ENCODE measurements at places on chromosomes 12 and 14.

DNA sequence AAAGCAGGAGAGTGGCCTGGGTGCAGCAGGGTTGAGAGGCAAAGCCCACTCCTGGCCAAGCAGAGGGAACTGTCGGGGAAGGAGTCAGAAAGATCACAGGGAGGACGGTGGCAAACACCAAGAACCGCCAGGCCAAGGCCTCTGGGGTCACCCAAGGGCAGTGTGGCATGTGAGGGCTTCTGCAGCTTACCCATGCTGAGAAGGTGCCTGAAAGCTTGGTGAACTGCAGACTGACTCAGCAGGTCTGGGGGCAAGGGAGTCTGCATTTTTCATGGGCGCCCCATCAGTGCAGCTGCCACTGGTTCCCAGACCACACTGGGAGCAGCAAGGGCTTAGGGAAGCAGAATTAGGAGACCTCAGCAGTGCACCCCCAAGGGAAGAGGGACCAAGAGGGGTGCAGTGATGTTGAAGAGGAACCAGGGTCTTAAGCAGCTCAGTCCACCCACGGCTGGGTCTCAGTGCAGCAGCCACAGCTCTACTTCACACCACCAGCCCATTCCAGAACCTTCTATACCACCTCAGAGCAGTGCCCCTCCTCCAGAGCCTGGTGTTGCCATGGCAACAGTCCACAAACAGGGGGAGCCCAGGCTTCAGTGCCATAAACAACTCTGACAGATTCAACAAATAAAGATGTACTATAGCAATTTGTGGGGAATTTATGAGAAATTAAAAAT lies 59.4 kb downstream of the ITPK1 start:
- no peak for DNase-seq

- DNase-seq = no peak
Measured at GRCh38 chr14:85380881-85381280, 149.1 kb upstream of the FLRT2 start.

- no peak for DNase-seq
Measured at GRCh38 chr14:88064841-88065240, 59.9 kb downstream of the GPR65 start.

DNA sequence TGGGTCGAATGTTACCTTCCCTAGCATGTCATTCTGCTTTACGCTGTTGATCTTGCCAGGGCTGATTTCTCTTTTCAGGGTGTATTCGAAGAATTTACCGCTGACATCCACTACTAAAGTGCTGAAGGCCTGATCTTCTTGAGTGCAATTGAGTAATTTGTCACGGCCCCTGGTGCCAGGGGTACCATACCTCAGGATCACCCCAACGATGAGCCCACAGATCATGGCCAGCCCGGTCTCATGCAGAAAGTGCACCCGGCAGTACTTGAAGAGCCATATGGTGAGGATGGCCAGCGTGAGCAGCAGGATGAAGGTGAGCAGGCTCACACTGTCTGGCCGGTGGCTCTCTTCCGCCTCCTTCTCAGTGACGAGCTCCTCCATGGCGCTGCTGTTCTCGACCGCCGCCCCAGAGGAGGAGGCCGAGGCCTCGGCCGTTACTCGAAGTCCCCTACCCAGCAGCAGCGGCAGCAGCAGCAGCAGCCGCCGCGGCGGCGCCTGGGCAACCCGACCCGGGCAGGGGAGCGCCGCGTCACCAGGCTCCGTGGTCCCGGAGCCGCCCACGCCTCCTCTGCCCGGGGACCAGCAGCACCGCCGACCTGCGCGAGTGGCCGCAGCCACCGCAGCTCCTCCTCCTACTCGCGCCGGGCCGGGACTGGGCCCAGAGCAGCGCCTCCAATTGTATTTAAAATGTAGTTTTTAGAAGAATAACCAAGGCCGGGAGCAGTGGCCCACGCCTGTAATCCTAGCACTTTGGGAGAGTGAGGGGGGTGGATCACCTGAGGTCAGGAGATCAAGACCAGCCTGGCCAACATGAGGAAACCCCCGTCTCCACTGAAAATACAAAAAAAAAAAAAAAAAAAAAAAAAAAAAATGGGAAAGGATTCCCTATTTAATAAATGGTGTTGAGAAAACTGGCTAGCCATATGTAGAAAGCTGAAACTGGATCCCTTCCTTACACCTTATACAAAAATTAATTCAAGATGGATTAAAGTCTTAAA lies 58.5 kb upstream of the TMPO start:
- no peak for DNase-seq

DNA sequence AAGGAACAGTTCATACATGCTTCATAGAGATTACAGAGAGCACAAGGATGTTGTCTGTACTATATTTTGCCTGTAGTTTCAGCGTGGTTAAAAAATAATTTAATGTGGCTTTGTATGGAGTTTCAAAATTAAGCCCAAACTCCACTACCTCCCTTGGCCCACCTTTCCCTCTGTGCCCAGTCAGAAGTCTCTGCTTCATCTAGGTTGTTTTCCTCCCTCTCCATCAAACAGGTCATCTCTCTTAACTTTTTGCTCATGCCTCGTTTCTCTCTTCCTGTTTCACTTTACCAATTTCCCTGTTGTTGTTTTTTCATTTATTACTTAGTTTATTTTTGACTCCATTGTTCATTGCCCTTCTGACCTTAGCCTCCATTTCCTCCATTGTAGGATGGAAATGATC lies 94.9 kb upstream of the NEDD1 start:
- DNase-seq = no peak

- DNase-seq = no peak
Measured at GRCh38 chr12:132824053-132824452, 4.6 kb downstream of the GOLGA3 start.

- DNase-seq = no peak
Measured at GRCh38 chr14:34569750-34570149, 30.2 kb upstream of the EAPP start.

DNA sequence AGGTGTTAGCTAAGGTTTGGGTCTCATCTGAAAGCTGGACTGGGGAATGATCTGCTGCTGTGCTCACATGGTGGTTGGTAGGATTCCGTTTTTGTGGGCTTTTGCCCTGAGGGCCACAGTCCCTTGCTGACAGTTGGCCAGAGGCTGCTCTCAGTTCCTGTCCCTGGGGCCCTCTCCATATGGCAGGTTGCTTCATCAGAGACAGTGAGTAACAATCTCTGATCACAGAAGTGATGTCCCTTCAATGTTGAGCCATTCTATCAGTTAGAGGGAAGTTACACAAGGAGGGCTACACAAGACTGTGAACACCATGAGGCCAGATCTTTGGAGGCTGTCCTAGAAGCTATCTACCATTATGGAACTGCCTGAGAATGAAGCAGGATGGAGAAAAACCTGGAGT lies 137.2 kb downstream of the AACS start:
- peak; percentile 89 for DNase-seq

- no peak for DNase-seq
Measured at GRCh38 chr14:34064349-34064748, 113.5 kb upstream of the EGLN3 start.

DNA sequence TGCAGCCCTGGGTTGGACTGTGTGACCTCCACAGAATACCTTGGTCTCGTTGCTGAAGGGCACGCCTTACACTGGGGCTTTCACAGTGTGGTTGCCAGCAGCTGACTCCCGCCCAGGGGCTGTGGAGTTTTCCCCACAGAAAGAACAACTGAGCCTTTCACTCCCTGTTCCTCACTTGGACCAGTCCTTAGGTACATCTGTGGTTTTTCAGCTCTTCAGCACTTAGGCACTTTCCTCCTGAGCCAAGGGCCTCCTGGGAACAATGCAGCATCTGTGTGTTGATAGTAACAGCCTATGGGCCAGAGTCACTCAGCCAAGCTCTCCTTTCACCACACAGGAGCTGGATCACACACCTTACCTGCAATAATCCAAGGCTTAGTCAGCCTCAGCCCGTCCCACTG lies 25.0 kb downstream of the ERP27 start:
- no peak for DNase-seq

DNA sequence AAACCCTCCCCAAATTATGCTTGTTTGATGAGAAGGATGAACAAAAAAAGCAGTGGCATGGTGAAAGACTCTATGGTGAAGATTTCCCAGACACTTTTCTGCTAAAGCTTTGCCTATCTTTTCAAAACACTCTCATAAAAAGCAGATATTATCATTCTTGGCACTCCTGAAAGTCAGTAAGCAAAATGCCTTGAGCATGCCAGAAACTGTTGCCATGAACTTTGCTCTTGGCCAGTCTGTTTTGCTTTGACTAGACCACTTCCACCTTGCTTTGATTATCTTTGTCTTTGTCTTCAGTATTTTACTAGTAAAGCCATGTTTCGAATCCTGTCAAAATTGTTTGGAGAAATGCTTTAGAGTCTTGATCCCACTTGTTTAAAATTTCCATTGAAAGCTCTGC lies 110.4 kb downstream of the CNTN1 start:
- DNase-seq = no peak

DNA sequence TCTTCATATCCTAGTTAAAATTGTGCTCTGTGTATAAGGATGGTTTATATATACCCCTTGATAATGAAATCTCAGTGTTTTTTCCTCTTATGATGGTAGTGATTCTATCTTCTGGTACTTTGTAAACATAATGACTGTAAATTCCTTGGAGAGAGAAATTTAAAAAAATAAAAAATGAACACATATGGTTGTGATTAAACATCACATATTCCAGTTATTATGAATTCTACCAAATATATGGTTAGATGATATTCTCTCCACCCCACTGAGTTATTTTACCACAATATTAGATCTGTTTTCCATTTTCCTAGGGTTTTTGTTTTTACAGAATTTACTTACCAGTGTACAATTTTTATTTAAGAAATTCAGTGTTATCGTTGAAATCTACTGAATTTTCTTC lies 481.9 kb upstream of the NOVA1 start:
- no peak for DNase-seq

GRCh38 chr14:100405760-100406455 lies 82.8 kb downstream of the SLC25A47 start:
- DNase-seq = no peak

DNA sequence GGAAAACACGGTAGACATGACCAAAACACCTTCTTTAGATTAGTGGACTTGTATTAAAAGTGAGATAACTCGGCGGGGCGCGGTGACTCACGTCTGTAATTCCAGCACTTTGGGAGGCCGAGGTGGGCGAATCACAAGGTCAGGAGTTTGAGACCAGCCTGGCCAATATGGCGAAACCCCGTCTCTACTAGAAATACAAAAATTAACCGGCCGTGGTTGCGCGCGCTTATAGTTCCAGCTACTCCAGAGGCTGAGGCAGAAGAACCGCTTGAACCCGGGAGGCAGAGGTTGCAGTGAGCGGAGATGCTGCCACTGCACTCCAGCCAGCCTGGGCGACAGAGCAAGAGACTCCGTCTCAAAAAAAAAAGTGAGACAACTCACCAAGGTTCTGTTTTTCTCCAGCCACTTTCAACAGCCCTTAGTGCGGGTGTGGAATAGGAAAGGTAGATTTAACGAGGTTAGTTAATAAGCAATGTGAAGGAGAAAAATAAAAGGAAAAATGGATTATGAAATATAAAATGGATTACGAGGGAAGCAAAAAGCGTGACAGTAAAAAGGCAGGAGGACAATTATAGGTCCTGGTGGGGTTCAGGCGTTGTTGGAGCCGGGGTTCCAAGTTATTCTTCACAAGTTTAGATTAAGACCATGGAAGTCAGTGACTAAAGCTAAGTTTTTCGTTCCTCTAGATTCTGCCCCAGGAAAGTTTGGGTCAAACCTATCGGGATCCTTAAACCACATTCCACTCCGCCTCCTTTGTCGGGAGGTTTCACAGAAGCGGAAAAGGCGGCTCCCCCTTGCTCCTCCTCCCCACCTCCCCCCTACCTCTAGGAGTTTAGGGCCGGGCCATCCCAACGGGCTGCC lies 534 bp downstream of the PPP2R3C start:
- DNase-seq = no peak

DNA sequence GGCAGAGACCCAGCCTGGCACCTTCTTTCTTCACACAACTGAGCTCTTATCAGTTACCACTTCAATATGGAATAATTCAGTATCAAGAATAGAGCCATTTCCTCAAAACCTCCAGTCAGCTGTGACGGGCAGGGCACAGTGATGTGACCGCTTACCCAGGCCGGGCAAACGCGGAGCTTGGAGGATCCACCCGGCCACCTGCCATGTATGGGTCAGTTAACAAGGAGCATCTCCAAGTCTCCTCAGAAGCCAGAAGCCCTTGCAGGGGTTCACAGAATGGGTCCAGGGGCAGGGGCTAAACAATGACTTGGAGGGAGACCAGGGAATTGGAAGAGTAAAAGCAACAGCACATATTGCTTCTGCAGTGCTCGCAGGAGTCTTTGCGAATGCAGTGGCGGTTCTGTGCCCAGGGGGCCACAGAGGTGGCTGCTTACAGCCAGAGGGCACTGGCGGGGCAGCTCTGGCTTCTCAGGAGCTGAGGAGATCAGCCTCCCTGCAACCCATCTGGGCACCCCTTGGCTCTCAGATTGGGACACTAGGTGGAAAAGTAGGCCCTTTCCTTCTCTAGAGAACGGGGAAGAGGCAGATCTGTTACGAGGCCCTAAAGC lies 162.3 kb downstream of the CALM1 start:
- no peak for DNase-seq

- DNase-seq = no peak
Measured at GRCh38 chr12:2570562-2570961, 224.2 kb upstream of the FKBP4 start.

DNA sequence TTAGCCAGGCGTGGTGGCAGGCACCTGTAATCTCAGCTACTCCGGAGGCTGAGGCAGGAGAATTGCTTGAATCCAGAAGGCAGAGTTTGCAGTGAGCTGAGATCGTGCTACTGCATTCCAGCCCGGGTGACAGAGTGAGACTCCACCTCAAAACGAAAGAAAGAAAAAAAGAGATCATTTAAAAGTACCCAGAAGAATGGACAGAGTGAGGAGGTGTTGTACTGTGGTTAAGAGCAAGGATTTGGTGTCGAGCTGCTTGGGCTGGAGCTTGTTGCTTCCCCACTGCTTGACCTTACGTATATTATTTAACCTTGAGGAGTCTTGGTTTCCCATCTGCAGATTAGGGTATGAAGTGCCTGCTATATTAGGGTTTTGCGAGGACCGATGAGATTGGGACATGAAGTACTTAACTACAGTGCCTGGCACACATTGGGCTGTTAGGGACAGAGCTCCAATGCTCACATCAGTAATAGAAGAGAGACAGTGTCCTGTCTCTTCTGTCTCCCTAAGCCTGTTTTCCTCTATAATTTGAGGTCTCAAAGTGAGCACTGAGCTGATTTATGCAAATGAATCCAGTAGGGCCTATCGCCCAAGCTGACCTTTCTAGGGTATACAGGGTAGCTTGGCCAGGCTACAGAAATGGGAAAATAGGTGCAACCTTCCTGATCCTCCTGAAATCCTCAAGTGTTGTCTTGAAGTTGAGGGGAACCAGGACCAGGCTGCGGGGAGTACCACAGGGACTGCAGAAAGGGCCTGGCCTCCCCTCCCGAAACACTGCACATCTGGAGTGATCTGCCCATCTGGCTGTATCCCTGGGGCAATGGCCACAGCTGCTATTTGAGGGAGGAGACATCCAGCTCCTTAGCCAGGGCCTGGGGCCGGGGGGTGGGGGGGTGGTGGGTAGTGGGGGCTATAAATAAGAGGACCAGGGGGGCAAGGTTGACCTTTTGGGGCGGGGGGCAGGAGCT lies 8.6 kb upstream of the HDAC7 start:
- no peak for DNase-seq

- peak; percentile 100 for DNase-seq
Measured at GRCh38 chr12:90253674-90254181, 545.1 kb upstream of the ATP2B1 start.

- DNase-seq = no peak
Measured at GRCh38 chr12:55818886-55819285, 1.0 kb downstream of the ORMDL2 start.
